Nucleus accumbens (tissue), 56 donors: ENCODE measurements at places on chromosomes 5 and 9.

GRCh38 chr9:115855458-115856133 lies 298.0 kb upstream of the PAPPA start:
- no peak for DNase-seq

GRCh38 chr5:171555160-171555559 lies 135.7 kb downstream of the FGF18 start:
- DNase-seq, result no peak

DNA sequence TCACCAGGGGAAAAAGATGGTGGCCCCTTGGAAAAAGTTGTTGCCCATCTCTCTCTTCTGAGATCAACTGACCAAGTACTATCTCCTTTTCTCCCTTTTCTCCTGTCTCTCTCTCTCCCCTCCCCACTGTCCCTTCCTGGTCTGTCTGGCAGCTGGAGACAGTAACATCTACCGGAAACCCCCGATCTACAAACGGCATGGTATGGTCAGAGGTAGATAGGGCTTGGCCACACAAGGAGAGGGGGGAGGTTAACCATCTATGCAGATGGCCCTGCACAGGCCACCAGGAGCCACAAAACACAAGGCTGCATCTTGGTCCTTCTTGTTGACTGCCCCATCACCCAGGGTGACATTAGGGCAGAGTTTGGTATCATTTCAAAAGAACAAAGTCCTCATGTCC lies 29.3 kb upstream of the AFAP1L1 start:
- DNase-seq, result no peak

- no peak for DNase-seq
These were observed 122.5 kb upstream of the RUSC2 start for GRCh38 chr9:35367451-35367850.

- DNase-seq, result no peak
These were observed 561.1 kb downstream of the PDE4D start for GRCh38 chr5:59332236-59332973.

- no peak for DNase-seq
These were observed 5.6 kb downstream of the PTCD2 start for GRCh38 chr5:72325566-72326305.

DNA sequence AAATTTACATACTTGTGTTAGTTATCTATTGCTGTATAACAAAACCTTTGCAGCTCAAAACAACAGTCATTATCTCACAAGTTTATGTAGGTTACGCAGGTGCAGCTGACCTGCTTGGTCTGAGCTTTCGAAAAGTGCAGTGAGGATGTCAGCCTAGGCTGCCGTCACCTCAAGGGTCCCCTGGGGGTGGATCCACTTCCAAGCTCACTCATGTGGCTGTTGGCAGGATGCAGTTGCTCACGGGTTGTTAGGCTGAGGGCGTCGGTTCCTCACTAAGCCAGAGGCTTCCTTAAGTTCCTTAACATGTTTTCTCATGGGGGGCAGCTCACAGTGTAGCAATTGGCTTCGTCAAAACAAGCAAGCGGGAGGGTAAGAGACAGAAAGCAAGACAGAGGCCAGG lies 139.8 kb downstream of the DOCK8 start:
- no peak for DNase-seq

- DNase-seq, result no peak
These were observed 7.7 kb downstream of the SPINK9 start for GRCh38 chr5:148343046-148343407.

- no peak for DNase-seq
These were observed at the start of gene MAMDC4 for GRCh38 chr9:136851941-136852663. MAMDC4 (plus strand) TSS chr9:136852346; CDS start chr9:136852417, 71 bp downstream.

DNA sequence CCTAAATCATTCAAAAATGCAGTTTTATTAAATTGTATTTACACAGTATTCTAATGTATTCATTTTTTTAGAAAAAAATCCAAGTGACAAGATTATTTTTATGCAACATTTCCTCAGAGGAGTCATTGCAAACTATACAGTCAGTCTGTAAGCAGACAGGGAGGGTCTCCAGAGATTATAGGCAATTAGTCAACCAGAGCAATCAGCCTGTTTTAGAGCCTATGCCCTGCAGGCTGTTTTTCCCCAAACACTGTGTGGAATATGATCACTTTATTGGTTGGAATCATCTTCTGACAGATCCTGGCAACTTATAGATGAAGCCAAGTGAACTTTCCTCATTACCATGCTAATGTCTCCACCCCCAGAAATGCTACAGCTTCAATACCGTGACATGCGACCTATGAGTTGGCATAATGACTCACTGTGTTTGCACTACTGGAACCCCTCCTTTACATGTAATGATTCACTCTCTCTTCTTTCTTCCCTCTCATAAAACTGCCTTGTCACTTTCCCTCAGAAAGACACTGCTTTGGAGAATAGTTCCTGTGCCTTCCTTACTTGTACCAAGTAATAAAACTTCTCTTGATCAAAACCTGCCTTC lies 577.7 kb upstream of the FTMT start:
- DNase-seq, result no peak

DNA sequence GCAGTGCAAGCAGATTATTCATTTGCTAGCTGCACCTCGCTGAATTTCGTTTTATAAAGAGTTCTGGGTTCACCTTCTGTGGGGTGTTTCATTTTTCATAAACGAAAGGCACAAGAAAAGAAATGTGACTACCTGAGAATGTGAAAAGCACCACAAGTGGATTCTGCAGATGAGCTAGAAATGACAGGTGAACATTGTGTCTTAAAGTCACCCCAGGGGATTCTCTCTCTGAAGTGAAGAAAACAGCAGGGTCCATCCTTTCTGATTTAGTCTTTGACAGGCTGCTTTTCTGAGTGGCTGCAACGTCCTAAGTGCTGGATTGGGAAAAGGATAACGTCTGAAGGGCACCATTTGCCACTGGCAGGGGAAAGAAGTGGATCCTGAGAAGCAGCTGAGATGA lies 469.3 kb downstream of the SPATA31D1 start:
- DNase-seq, result no peak
